ENCODE measurements at places on chromosomes 7 and 10.

GRCh38 chr10:88116481-88116880 is 253.1 kb downstream of the PTEN start:
- no peak overlapping the region for H3K4me3 ChIP-seq
- H3K4me1 ChIP-seq: peaks cover 52% of the 10 kb centered on the region
- no peaks in the 10 kb centered on the region for H3K36me3 ChIP-seq
- H3K27me3 ChIP-seq: no peaks in the 10 kb centered on the region

DNA sequence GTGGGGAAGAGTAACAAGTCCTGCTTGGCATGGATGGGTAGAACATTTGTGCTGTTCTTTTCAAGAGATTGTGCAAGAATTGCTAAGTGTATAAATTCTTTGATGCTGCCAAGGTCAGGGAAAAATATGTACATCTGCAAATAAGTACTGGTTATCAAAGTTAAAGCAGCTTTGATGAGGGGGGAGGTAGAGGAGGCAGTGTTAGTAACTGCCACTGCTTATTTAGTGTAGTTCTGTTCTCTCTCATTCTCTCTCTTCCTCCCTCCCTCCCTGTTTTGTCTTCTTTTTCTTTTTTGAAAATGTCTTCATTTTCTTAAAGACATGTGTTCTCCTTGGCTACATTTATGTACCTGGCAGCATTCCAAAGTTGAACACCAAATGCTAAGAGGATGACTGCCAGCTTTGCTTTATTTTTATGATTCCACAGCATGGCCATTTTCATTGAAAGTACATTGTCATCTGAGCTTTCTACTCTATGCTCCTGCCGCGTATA is 18.6 kb downstream of the CACNB2 start:
- no peak overlapping the region for H3K4me3 ChIP-seq
- DNase-seq: no peak
- H3K36me3 ChIP-seq: no peaks in the 10 kb centered on the region
- H3K27ac ChIP-seq: no peak overlapping the region
- H3K27me3 ChIP-seq: no peaks in the 10 kb centered on the region

- H3K4me3 ChIP-seq: no peak overlapping the region
- DNase-seq: no peak
- no peaks in the 10 kb centered on the region for H3K4me1 ChIP-seq
Observed at GRCh38 chr7:81333004-81333403, 414.2 kb upstream of the SEMA3C start.

DNA sequence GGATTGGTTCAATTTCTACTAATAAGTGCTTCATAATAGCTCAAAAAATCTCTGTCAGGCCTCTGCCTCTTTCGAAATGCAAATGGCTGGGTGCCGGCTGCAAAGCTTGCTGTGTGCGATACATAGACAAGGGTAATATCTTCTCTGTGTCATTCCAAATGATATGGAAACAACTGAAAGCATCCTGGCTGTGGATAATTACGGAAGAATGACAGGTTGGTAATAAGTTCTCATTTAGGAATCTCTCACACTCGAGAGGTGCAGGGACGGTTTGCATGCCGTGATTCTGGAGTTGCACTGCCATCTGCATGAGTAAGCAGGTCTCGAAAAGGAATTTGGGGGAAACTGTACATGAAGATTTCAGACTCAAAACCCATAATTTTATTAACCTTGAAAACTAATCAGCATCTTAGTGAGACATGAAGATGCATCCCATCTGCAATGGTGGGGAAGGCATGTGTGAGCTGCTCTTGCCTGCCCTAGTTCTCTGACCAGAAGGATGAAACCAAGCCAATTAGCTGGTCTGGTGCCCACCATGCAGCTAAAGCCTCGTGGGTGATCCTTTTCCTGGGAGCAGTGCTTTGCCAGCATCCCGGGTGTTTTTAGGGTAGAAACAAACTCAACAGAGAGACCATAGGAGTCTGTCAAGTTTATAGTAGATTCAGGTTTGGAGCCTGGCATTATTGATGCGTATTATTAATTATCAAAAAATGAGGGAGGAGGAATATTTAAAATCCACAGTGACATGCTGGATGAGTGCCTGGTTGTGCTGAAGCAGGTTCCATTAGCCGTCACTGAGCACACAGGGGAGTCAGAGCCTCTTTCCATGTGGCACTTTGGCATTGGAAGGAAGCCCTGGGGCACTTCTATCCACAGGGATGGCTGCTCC is 503.6 kb upstream of the MGMT start:
- no peaks in the 10 kb centered on the region for H3K4me1 ChIP-seq
- DNase-seq: no peak
- no peak overlapping the region for H3K27ac ChIP-seq
- no peaks in the 10 kb centered on the region for H3K36me3 ChIP-seq
- H3K4me3 ChIP-seq: no peak overlapping the region

- H3K36me3 ChIP-seq: no peaks in the 10 kb centered on the region
- H3K27me3 ChIP-seq: peaks cover 4% of the 10 kb centered on the region
- H3K27ac ChIP-seq: no peak overlapping the region
- DNase-seq: peak; percentile 68
- no peaks in the 10 kb centered on the region for H3K4me1 ChIP-seq
Observed at GRCh38 chr10:70940834-70941568, 52.6 kb upstream of the PCBD1 start.

DNA sequence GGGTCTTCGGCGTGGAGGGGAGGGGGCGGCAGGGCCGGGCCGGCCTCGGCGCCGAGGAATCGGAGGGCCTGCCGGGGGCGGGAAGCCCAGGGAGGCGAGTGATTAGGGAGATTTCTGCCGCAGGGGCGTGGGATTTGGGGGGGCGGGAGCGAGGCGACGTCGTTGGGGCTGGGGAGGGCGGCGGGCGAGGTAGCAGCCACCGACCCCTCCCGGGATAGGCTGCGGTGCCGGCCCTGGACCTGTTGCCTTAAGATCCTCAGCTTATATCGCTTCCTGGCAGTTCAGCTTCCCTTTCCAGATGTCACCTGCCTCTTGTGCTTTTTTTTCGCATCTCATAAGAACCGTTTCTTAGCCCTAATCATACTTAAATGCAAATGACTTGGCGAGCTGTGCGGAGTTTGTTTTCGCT is 655 bp downstream of the LMTK2 start:
- no peaks in the 10 kb centered on the region for H3K36me3 ChIP-seq
- H3K4me1 ChIP-seq: peaks cover 3% of the 10 kb centered on the region
- DNase-seq: peak; percentile 74
- H3K27ac ChIP-seq: no peak overlapping the region
- H3K4me3 ChIP-seq: peak overlapping the region; percentile 98
- H3K27me3 ChIP-seq: no peaks in the 10 kb centered on the region

GRCh38 chr10:78511324-78512204 is 477.9 kb downstream of the RPS24 start:
- no peaks in the 10 kb centered on the region for H3K36me3 ChIP-seq
- DNase-seq: no peak
- H3K27me3 ChIP-seq: no peaks in the 10 kb centered on the region
- H3K4me1 ChIP-seq: no peaks in the 10 kb centered on the region

DNA sequence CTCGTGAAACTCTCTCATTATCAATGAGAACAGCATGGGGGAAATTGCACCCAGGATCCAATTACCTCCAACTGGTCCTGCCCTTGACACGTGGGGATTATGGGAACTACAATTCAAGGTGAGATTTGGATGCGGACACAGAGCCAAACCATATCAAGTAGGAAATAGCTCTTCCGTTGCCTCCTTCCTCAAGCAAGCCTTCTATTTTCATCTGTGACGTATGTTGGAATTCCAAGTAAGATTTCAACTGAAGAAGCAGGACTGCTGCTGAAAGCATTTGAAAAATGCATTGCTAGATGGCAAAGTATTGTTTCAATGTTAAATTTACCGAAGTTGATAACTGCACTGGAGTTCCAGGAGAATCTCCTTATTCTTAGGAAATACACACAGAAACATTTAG is 178.1 kb upstream of the GALNT17 start:
- H3K27me3 ChIP-seq: no peaks in the 10 kb centered on the region
- no peaks in the 10 kb centered on the region for H3K36me3 ChIP-seq
- DNase-seq: no peak
- no peak overlapping the region for H3K27ac ChIP-seq
- H3K4me3 ChIP-seq: no peak overlapping the region
- H3K4me1 ChIP-seq: no peaks in the 10 kb centered on the region

- no peaks in the 10 kb centered on the region for H3K27me3 ChIP-seq
- no peak for DNase-seq
- H3K27ac ChIP-seq: no peak overlapping the region
- no peaks in the 10 kb centered on the region for H3K36me3 ChIP-seq
- H3K4me3 ChIP-seq: no peak overlapping the region
Observed at GRCh38 chr7:88431882-88432281, 125.2 kb upstream of the STEAP4 start.

GRCh38 chr7:38178004-38178694 is at the start of gene STARD3NL:
TSS of gene STARD3NL (plus strand) at chr7:38178245. CDS start at chr7:38207505, 29,260 bp downstream.
- H3K27me3 ChIP-seq: no peaks in the 10 kb centered on the region
- peak within 1 kb of the TSS; percentile 80 for H3K4me3 ChIP-seq
- peak within 1 kb of the TSS; percentile 90 for H3K27ac ChIP-seq
- peaks cover 22% of the 10 kb centered on the region for H3K4me1 ChIP-seq
- DNase-seq: peak; percentile 100
- no peaks in the 10 kb centered on the region for H3K36me3 ChIP-seq

DNA sequence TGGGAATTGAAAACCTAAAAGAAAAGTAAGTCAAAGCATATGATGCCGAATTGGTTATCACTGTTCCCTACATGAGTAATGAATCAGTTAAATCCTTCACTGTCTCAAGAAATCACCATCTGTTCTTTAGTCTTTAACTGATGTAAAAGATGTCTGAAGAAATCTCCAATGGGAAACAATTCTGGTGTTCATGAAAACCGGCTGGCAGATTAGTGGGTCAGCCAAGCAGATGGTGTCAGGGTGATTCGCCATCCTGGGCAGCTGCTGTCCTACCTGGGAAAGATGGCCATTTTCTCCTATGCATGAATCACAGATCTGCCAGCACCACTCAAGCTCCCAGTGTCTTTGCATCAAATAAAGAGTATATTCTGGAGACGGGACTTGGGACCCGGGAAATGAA is 925.2 kb upstream of the GHITM start:
- no peak overlapping the region for H3K4me3 ChIP-seq
- H3K27me3 ChIP-seq: no peaks in the 10 kb centered on the region
- no peaks in the 10 kb centered on the region for H3K36me3 ChIP-seq
- no peaks in the 10 kb centered on the region for H3K4me1 ChIP-seq

DNA sequence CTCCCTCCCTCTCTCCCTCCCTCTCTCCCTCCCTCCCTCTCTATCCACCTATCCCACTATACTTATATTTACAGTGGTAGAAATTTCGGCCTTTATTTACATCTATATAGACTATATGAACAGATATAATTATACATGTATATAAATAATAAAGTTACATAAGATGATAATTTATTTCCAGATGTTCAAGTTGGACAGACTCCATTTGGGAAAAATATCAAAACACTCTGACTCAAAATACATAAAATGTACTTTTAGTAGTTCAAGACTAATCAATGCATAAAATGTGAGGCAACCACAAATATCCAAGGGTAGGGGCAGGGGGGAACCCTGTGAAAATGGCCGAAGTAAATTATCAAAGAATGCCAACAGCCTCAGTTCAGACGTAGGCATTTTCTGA is 203.0 kb downstream of the FANK1 start:
- no peak overlapping the region for H3K27ac ChIP-seq
- H3K36me3 ChIP-seq: no peaks in the 10 kb centered on the region
- peaks cover 18% of the 10 kb centered on the region for H3K4me1 ChIP-seq
- no peak for DNase-seq
- no peak overlapping the region for H3K4me3 ChIP-seq

GRCh38 chr10:112946649-112947048 is 3.4 kb upstream of the TCF7L2 start:
- no peak for DNase-seq
- no peaks in the 10 kb centered on the region for H3K36me3 ChIP-seq
- H3K27ac ChIP-seq: no peak overlapping the region
- peaks cover 10% of the 10 kb centered on the region for H3K4me1 ChIP-seq

Data from common myeloid progenitor, CD34-positive (primary cell).